ENCODE measurements at places on chromosomes 2 and 18.

- no peak for DNase-seq
These were observed 276 bp downstream of the NFE2L2 start for GRCh38 chr2:177264209-177264692.

GRCh38 chr2:105592288-105592687, 152.4 kb upstream of the NCK2 start:
- DNase-seq = no peak

DNA sequence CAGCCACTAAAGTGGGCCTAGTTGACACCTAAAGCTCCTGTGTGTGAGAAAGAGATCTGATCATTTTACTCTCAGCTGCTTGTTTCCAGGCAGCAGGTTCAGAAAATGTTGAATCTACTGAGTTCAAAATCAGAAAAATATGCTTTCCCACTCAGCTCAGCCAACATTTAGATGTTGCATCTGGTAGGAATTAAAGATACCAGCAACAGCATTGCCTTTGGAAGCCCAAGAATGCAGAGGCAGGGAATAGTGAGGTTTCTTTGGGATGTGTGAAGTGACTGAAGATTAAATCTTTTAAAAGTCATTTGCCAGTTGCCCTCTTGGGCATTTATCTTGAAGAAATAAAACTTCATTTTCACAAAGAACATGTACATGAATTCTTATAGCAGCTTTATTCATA, 33.9 kb upstream of the DOCK10 start:
- DNase-seq = no peak

GRCh38 chr2:135473567-135473966, 57.5 kb downstream of the ZRANB3 start:
- DNase-seq = peak; percentile 25

- DNase-seq = no peak
These were observed 112.8 kb upstream of the SLC39A10 start for GRCh38 chr2:195543902-195544894.

GRCh38 chr2:28694364-28694763, 57.3 kb upstream of the PPP1CB start:
- DNase-seq = no peak

GRCh38 chr2:24439280-24439970, 51.6 kb upstream of the NCOA1 start:
- no peak for DNase-seq

GRCh38 chr2:176084611-176085119, 903 bp upstream of the EVX2 start:
- no peak for DNase-seq

- no peak for DNase-seq
These were observed 663.5 kb downstream of the LRP1B start for GRCh38 chr2:141467331-141467730.
